Kasumi-1 (cell line): ENCODE measurements at places on chromosomes 2 and 18.
A peak's percentile ranks its signal among the peaks of the same experiment; 100 is the strongest.

DNA sequence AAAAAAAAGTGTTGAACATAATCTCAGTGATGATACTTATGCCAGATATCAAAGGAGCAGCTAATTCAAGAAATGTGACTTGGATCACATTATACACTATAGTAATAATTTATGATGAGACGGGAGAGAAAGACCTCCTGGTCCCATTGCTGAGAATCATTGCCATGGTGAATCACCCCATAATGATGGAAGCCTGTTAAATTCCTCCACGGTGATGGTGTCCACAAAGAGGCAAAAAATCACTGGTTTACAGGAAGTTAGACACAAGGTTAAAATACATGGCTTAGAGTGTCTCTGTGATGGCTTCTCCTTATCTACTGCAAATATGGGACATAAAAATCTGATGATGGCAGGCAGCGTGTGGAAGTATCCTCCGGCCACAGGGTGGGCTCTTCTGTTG, 210.0 kb downstream of the CDH2 start:
- no peak for DNase-seq

DNA sequence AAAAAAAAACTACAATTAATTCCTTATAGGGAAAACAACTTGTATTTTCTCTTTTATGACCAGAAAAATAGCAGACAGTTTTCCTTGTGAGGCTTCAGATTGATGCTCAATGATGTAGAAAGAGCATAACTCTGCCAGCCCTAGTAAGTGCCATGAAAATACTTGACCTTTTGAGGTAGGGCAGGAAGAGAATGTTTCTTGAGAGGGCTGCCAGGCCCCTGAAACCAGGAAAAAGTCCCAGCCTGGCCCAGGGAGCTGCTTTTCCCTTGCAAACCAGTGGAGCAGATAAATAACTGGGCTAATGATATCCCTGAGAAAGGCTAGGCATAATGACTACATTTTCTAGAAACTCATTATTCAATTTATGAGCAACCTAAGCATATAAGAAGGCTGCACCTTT, 126.8 kb downstream of the SLC8A1 start:
- DNase-seq, result no peak

DNA sequence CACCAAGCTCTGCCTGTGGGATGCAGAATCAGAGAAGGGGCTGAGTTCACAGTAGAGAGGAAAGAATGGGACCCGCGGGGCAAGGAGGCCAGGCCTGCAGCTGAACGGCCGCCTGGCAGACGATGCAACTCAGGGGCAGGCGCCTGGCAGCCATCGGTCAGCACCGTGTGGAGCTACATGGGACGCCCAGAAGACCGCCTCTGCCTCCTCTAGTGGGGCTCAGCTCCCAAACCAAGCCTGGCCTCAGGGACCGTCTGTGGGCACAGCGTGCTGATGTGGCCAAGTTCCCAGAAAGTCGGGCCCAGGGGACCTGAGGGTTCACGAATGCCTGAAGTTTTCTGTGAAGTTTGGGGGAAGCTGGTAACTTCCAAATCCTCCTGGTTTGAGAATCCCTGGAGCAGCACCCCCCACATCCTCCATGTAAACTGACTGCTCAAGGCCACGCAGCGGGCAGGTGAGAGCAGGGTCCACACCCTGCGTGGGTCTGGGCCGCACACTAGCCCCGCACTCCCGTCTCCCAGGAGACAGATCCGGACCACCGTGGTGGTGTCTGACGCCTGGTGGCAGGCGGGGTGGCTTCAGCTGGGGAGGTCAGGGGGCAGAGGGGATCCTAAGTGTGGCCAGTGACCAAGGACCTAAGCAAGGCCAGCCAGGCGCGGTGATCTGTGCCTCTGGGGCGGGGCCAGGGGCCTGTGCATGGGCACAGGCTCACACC, 14.6 kb downstream of the SNORC start:
- no peak for DNase-seq

DNA sequence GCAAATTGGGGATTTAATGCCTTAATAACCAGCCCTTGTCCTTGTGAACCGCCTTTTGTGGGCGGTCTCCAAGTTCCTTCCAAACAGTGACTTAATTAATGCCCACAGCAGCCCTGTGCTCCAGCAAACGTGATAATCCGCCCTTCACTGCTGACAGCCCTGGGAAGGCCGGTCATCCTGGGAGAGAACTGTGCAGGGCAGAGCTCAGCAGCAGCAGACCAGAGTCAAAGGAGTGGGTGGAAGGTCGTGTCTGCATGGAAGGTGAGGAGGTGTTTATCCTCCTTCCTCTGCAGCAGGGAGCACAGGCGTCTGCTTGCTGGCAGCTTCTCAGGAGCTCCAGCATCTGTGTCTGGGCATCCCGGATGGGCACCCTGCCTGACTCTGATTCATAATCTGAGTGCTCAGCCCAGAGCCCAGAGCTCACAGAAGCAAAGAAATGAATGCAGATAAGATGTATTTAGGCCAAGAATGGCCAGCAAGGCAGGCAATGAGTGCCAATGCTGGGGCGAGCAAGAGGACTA, 270.0 kb upstream of the PXDN start:
- DNase-seq, result no peak

GRCh38 chr2:211077216-211077767, 520.9 kb downstream of the CPS1 start:
- DNase-seq, result peak; percentile 24

- no peak for DNase-seq
Measured at GRCh38 chr2:84838434-84839145, 42.3 kb downstream of the TRABD2A start.

GRCh38 chr2:14551069-14551468, 81.4 kb upstream of the LRATD1 start:
- DNase-seq, result no peak

DNA sequence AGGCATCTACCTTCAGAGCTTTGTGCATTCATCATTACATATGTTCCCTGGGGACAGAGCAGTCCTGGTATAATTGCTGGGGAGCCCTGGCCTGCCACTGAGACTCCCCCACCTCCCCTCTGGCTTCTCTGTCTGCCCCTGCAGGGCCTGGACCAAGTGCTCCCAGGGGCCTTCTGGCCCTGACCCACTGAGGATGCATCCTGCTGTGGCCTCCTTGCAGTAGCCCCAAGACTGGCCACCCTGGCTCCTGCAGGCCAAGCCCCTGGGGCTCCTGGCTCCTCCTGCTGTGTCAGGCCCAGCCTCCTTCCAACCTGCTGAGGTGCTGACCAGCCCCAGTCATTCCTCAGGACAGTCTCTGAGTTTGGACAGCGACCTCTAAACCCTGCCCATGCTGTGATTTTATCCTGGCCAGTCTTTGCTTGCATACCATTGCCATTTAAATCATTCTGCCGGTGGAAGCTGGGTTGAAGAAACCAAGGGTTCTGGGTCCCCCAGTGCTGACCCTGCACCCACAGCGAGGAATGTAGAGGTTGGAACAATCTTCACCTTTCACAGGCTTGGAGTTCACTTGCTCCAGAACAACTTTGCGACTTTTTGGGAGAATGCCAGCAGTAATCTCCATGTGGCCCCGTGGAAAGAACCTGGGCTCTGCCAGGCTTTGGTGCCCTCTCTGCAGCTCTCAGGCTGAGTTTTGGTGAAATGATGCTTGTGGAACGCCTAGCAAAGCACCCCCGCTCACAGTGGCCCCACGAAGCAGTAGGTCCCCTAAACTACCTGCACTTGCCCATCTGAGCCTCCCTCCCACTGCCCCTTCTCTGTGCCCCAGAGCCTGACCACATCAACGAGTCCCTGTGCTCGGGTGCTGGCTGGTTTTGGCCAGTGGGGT, 167.3 kb upstream of the GLI2 start:
- DNase-seq, result no peak

DNA sequence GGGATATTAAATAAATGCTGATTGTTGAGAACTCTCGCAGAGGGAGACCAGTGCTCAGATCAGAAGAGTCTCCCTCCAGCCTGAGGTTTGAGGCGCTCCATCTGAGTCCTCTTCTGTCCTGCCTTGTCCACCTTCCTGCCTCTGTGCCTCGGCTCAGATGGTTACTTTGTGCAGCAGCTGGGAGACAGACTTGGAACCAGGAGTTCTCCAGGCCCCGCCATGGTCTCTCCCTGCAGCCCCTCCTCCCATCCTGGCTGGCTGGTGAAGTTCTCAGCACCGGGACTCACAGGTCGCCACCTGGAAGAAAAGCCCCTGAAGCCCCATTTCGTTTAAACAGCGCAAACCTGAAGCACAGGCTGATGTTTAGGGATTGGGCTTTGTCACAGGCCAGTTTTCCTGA, 60.6 kb downstream of the DDX1 start:
- DNase-seq, result no peak

DNA sequence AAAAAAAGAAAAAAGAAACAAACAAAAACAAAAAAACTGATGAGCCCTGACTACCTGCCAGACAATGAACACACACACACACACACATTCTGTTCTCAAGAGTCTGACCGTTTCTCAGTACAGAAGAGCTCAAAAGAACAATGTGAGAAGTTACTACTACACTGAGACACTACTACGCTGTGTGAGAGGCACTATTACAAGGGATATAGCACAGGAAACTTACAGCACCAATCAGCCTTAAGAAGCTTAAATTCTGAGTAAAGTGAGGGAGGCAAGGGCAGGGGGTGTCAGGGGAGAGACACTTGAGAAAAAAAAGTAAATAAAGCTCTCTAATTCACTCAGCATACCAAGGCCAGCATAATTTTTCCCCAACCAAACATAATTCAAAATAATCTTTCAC, 32.5 kb downstream of the WDR33 start:
- DNase-seq, result no peak

- DNase-seq, result no peak
Measured at GRCh38 chr18:42675810-42676209, 439.7 kb downstream of the RIT2 start.
